ENCODE measurements at places on chromosomes 4 and X.

DNA sequence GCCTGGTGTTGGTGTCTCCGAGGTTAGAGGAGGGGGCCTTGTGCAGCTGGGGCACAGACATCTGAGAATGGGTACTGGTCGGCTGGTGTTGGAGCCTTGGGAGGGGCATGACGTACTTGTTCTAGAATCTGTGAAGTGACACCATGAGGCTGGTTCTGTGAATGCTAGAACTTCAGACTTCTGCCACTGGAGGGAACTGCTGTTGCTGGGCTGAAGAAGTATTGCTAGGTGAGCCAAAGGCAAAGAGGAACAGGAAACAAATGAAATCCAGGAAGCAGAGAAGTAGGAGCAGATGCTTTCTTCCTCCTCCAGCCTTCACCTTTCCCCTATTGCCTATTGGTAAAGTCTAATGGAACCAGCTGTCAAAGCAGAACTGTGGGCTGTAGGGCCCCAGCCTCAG is 120.9 kb upstream of the DDIT4L start:
- no peak for DNase-seq

DNA sequence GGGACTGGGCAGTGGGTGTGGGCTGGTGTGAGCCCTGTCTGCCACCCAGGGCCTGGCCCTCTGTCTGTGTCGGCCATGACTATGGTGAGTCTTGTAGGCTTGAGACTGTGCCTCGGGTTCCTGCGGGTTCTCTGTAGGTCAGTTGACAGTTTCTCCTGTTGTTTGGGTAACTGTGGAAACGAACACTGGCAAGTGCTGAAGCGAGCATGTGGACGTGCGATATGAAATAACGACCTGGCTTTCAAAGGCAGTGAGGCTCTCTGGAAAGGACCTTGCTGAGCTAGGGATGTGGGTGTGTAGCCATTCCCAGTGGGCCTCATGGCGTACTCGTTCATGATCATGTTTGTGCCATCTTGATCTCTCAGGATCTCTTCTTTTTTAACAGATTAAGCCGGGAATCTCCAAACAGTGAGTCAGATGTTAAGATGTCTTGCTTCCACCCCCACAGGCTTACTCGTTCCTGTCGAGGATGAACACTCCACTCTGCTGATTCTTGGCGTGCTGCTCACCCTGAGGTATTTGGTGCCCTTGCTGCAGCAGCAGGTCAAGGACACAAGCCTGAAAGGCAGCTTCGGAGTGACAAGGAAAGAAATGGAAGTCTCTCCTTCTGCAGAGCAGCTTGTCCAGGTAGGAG is 41.3 kb downstream of the HTT start:
- no peak for DNase-seq

DNA sequence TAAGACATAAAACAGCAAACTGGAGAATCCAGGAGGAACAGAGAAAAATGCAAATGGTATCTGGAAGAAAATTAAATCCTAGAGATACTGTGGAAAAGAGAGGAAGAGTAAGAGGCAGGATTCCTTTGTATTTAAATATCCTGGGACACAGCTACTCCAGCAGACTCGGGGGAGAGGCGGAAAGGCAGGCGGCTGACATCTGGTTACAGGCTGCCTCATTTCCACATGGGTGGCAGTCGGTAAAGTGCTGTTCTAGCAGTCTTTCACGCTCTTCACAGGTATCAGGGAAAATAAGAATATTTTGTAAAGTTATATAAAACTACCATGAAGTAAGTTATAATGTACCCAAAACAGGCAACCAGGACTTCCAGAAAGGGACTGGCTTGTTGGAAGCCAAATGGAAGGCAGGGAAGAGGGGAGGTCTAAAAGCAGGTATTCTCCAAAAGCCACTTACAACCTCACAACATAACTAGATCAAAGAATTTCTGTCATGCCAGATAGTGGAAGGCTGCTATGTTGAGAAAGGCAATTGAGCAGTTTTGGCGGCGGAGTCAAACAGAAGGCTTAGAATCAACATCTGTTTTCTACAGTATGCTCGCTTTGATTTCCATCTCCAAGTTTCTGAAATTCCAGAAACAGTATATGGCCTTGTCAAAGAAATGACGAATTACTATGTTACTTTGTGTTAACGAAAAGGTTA is 1.3 kb upstream of the TIGD2 start:
- no peak for DNase-seq

- DNase-seq: no peak
Measured at GRCh38 chrX:69100478-69100877, 64.8 kb downstream of the PJA1 start.

DNA sequence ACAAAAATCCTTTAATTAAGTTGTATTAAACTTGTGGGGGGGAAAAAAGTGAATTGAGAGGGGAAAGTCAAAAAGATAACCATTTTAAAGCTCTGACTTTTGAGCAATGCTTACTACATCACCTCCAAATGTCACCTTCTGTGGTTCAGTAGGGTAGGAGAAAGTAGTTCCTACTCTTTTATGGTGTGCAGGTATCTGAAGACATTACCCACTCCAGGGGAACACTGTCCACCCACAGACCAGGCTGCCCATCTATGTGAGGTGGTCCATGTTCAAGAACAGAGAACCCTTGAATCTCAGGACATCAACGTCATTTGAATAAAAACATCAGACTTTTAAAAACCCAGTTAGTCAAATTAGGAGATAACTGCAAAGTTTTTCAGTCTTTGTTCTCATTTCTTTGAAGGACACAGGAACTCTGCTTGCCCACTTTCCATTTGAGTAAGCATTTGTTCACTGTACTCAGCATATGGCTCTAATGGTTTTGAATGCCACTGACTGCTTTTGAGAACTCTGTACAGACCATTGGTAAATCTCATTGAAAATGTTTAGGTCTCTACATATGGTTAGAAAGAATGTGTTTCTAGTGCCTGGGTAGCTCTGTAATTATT is 18.4 kb downstream of the NMU start:
- DNase-seq: no peak

DNA sequence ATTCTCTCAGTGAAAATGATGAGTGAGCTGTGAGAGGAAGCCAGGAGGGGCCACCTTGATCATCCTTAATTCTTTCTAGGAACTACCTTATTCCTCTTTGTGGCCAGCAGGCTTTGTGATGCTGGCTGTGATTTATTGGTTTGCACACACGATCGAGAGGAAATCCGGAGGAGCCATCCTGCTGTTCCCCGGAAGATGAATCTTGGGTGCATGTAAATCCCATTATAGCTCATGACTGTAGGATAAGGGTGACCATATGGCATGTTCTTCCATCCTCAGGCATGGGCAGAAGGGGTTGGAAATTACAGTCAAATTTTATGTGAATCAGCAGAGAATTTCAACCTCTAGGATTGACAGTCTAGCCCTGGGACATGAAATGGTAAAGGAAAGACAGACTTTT is 254.5 kb downstream of the UNC5C start:
- no peak for DNase-seq

- DNase-seq: no peak
Measured at GRCh38 chrX:6695717-6696116, 160.8 kb upstream of the VCX3A start.

DNA sequence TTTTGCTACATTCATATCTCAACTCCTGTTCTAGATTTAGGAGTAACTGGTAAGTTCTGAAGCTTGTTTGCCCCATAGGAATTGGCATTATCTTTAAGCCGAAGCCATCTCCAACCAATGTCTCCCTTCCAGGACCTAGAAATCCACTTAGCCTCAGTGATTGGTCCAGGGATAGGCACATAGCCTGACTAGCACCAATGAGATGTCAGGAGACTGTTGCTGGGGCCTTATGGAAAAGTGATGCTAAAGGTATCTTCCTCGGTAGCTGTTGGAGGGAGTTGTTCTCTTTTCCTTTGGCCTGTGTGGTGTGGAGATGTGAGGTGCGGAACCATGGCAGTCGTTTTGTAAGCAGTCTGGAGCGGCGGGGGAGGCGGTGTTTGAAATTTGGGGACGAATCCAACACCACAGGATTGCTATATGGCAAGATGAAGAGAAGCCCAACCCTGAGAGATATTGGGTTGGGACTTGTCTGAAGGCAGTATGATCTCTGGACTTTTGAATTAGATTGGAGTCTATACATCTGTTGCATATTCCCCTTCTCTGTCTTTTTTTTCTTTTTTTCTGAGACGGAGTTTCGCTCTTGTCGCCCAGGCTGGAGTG is 109.8 kb upstream of the ATP6AP2 start:
- DNase-seq: no peak

DNA sequence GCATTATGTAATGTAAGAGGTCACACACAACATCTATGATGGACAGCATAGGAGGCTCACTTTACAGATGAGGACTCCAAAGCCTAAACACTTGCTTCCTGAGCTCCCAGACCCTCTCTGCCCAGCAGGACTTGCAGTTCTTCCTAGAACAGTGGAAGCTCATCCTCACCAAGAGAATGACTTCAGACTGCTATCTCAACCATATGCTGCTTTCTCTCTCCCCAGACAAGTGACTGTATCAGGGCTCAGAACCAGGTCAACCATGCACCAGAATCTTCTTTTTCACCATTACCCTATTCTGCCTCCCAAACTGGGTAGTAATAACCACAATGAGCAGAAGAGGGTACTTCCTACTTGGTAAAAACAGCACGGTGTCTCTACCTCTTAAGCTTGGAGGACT is 12.2 kb downstream of the RNF150 start:
- DNase-seq: no peak

DNA sequence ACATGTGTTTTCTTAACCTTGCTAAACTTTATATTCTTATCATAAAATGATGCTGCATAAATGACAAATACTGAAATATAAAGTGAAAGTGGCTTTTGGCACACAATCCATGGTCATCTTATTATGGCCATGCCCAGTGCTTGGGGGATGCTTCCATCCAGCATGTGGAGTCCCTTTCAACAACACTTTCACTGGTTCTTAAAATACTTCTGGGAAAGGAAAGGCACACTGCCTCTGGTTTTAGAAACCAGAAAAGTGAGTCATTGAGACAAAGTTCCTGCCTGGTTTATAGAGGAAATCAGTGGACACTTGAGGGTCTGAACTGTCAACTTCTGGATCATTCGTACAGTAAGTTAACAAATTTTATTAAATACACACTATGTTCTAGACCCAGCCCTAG is 248.0 kb upstream of the ADAMTS3 start:
- no peak for DNase-seq

DNA sequence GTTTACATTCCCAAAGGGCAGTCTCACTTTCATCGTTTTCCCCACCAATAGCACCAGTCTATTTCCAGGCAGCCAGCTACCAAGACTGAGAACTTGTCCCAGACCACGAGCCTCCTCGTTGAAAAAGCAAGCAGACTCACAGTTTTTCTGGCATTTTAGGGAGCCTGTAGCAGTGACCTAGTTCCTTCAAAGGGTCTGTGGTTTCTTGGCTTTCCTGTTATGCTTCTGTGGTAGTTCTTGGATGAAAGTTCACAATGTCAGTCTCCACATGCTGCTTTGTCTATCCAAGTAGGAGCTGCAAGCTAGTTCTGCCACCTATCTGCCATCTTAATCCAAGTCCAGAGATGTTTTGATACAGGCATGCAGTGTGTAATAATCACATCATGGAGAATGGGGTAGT is 151.6 kb upstream of the ZC4H2 start:
- no peak for DNase-seq

DNA sequence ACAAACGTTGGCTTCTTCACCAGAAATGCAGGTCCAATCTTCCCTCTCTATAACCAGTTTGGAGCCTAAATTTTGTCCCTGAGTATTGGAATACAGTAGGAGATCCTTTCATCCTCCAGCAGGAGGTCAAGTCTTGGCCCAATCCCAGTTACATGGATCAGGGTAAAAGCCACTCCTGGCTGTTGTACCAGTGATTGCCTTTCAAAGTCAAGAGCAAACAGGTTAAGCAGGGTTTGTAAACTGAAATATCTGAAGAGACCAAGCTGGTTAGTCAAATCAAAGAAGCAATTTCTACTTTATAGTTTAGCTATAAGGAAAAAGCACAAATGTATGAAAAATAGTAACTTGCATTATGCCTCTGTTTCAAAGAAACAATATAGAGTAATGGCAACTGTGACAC is 329.4 kb downstream of the NAF1 start:
- no peak for DNase-seq

Measured in HTR-8/SVneo (cell line).